ENCODE measurements at places on chromosomes 6 and 20.
A peak's percentile ranks its signal among the peaks of the same experiment; 100 is the strongest.

DNA sequence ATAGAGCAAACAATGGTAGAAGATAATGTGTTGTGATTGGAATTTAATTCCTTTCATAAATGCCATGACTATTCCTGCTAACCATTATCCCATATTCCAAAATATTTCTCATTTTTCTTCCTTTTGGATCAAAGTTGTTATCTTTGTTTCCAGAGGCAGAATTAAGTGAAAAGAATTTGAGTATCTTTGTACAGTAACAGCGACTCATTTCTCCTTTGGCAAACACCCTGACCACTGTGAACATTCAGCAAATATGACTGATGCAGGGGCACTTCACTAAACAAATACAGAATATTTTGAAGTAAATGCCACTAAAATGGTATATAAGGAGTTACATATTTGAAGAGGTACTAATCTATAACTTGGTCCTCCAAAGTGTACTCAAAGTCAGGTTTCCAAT is 105.0 kb upstream of the LAMP5 start:
- DNase-seq = no peak

DNA sequence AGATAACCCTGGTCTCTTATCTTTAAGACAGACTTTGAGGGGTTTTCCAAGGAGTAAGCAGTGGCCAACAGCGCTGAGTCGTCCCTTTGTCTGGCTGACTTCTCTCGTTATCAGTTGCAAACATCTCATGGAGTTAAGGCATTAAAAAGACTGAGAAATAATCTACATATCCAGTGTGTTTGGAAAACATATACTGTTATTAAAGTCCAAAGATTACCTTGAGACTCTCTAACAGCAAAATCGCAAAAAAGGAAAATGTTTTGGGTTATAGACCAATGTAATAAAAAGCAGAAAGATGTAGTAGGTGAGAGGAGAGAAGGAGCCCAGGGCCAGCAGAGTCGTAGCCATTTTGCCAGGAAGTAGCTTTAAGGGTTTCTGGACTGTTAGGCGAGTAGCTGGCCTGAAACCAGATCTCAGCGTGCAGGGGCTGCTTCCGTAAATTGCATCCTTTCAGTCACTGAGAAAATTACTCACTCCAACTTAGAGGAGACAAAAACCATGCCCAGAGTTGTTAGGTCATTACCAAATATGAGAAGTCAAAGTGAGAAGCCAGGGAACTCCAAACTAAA is 24.6 kb downstream of the MYLK4 start:
- DNase-seq = no peak

DNA sequence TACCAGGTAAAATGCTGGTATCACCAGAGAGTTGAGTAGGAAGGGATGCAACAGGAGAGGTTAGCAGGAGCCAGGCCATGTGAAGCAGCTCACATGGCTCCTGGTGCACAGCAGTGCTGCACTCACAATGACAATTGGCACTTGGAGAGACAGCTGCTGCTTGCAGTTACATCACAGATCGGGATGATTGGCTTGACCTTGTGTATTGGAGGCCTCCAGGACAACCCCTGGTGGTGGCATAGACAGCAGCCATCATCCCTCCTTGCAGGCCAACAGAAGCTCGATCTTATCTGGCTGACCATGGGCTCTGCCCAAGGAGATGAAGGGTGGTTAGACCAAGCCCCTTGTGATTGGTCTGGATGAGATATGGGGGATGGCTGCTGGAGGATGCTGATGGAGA is 73.0 kb downstream of the EYA2 start:
- no peak for DNase-seq

DNA sequence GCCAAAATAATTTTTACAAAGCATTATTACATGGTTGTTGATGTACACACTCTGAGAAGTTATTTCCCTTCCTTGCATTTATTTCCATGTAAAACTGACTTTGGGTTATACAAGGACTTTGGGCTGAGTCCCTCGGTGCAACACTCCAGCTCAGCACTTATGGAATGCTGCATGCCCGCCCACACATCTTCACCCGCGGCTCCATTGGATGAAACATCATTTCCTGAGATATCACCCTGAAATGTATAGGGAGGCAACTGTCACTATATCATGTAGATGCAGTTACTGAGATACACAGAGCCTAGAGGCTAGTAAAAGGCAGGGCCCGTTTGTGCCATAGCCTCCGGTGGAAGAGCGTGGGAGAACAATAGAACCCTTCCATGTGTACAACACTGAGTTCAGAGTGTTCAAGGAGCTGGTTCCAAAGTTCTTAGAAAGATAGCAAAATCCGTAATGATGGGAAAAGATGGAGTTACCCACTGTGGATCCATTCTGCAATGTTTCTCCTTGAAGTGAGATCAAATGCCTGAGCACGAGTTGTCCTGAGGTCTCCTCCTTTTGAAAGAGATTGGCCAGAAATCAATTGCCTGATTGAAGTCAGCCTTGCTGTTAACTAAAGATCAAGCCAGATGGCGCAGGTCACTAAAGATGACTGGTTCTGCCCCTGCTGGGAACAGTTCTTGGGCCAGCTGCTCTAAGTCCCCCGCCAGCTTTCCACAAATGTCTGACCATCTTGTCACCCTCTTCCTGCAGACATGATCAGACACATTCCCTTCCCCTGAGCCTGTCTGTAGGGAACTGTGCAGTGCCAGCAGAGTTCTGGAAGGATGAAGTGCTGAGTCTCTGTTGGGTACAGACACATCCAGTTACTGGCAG is 100.9 kb upstream of the IYD start:
- DNase-seq = no peak

- DNase-seq = no peak
Measured at GRCh38 chr6:125955973-125956372, 597 bp upstream of the HINT3 start.

GRCh38 chr6:116536216-116536621 is 9.3 kb downstream of the TRAPPC3L start:
- DNase-seq = no peak

DNA sequence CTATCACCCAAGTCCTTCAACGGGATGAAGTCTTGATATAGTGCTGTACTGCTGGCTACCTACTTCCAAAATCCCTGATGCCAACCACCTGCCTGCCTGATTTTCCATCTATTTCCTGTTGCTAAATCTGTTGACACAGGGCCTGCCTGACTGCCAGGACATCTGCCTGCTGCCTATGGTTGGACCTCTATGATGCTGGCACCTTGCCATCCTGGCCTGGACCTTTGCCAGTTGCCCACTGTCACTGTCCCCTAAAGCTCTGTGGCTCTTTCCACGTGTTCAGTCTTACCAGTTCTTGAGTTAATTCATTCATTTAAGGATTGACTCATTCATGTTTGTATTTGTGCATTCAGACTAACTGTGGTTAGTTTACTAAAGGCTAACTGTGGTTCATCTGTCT is 9.2 kb upstream of the RGS17 start:
- DNase-seq = no peak

- DNase-seq = no peak
Measured at GRCh38 chr6:90890683-90891330, 303.9 kb upstream of the MAP3K7 start.

DNA sequence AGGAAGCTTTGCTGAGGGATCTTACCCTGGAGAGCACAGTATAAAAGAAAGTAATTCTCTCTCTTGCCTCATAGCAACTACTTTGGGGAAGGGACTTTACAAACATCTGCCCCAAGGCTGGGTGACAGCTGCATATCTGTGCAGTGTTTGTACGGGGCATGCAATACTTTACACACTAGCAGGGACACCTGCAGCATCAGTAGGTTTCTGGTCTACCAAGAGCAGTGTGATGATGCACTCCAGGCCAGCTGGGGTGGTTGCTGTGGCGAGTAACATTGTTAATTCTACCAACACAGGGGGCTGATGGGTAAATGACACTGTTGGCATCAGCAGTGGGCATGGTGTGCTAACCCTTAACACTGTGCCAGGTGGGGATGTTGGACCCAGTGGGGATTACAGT is 48.0 kb downstream of the ADTRP start:
- DNase-seq = peak; percentile 7

DNA sequence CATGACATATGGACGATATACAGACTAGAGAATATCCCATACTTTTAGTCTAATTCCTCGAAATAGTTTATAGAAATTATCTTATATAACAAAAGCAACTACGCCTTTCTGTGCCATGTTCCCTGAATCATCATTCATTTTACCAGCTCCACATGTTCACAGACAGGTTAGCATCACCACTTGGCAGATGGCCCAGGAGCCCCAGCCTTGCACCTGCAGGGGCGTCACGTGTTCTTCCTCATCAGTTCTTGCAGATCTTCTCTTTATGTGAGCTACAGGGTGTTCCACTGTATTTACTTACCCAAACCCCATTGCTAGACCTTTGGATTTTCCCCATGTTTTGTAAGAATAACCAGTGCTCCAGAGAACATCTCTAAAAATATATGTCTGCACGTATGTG is 12.6 kb upstream of the BNIP5 start:
- DNase-seq = no peak

GRCh38 chr6:64170316-64170715 is 534.7 kb downstream of the PHF3 start:
- no peak for DNase-seq

GRCh38 chr20:5843054-5843592 is 92.9 kb downstream of the SHLD1 start:
- DNase-seq = no peak

DNA sequence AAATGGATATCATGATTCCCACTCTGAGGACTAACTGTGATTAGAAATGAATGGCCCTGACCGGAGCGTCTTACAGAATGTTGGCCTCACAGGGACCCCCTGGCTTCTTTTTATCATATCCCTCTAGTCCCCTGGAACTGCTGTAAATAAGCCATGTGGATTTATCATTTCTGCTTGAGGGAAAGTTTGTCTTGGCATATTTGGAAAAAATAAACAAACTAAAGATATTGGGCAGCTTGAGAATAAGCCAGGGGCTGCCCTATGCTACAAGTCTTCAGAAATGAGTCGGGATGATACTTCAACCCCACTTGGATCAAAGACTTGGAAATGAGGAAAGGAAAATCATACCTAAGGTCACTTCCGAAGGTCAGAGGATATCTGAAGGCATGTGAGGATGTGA is 179.1 kb downstream of the THBS2 start:
- no peak for DNase-seq

DNA sequence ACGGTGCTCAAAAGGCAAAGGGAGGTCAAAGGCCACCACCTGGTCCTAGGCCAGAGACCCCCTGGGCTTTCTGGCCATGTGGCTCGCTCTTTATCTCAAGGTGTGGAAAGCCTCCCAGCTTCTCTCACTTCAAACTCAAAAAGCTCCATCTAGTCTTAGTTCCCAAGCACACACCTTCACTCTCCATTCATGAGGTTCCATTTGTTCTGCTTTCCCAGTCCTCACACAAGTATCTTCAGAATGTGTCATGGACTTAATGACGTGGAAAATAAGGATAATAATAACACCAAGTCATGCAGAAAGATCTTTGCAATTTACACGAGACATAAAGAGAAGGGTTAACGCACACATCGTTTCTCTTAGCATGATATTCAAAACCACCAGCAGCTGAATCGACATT is 219.3 kb downstream of the GMDS start:
- DNase-seq = no peak

GRCh38 chr6:5507131-5507681 is 245.9 kb downstream of the FARS2 start:
- no peak for DNase-seq

- no peak for DNase-seq
Measured at GRCh38 chr6:168035661-168036545, 38.4 kb downstream of the KIF25 start.

GRCh38 chr6:90222724-90223198 is 73.9 kb downstream of the BACH2 start:
- peak; percentile 44 for DNase-seq

DNA sequence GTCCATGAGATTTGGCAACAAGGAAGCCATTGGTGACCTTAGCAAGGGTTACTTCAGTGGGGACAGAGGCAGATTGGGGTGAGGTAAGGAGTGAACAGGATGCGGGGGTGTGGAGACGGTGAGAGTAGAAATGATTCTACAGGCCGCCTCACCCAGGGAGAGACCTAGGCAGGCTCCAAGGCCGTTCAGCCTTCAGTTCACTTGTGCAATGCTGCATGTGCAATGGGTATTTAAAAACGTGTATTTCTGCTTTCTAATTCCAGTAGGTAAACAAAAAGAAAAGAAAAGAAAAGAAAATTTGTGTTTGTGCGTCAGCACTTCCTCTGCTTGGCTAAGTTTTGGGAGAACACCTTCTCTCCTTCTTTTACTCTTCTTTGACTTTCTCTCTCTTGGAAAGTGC is 56.8 kb downstream of the BANF2 start:
- no peak for DNase-seq

DNA sequence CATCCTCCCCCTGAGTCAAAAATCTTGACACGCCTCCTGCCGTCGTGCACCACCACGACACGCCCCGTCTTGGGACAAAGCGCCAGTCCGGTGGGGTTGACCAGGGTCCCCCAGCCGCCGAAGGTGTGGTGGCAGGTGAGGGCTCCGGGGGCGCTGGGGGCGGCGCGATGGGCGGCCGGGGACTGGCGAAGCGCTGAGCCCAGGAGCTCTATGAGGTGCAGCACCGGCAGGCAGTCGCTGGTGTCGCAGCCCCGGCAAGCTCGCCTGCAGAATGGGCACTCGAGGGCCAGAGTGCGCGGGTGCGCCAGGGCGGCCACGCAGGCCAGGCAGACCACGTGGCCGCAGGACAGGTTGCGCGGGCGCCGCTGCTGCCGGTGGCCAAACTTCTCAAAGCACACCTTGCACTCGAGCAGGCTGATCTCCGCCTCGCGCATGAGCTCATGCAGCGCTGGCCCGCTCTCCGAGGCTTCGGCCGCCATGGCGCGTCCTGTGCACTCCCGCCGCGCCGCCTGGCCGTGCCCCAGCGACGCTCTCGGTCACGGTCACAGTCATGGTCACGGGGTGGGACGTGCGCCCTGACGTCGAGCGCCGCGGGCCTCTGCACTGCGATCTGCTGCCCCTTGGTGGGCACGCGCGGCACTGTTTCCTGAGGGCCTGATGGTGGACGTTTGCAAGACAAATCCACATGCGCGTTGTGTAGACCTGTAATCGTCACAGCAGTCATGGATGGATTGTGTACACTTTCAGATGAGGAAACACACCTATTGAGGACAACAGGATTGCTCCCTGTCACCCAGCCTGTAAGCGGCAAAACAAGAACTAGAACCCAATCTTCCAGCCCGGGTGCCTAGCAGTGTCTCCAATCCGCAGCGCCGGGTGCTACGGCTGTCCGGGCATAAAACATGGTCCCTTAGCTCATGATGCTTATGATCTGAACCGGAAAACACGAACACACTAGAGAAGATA is at the start of gene NHLRC1:
Gene NHLRC1, minus strand, starts transcription at position 550 of the 966 bp plus-strand sequence. Its CDS starts 71 bp downstream, at position 479.
- DNase-seq = peak; percentile 73

- DNase-seq = no peak
Measured at GRCh38 chr6:125924697-125925358, 31.7 kb upstream of the HINT3 start.

GRCh38 chr6:116371120-116371917 is 572 bp downstream of the DSE start:
- peak; percentile 18 for DNase-seq

DNA sequence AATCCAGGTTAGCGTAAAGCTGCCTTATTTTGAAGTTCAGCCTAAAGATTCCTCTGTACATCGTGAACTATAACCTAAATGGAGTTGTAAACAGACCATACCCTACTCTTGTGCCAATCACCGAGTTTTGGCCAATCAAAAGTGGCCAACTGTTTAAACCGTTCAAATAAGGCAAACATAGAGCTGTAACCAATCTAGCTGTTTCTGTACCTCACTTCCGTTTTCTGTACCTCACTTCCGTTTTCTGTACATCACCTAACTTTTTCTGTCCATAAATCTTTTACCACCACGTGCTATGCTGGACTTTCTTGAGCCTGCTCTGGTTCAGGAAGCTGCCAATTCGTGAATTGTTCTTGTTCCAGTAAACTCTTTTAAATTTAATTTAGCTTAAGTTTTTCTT is 39.7 kb downstream of the LBP start:
- no peak for DNase-seq

Measured in T-helper 2 cell treated with Interferon-gamma antibody and Interleukin-4, amounts not matched to agents 5 μg/mL and 100 μg/mL, for 36 hours (primary cell).